ENCODE measurements at places on chromosomes 5 and 9.

- no peak for DNase-seq
Observed at GRCh38 chr5:26310415-26310814, 728.0 kb downstream of the CDH9 start.

DNA sequence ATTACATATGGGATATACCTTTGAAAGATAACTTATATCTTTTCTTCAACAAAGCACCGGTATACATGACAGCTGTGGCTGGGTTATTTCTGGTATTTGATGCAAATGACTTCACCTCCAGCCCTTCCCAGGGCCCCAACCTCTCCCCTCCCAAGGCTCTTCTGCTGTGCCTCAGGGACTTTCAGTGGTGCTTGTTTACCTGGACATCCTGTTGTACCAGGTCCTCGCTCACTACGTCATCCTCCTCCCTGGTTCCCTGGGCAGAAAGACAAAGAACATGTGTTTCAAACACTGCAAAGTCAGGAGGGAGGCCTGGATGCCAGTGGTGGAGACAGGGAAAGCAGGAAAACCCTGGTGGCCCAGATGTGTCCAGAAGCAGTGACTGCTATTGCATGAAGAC is 23.4 kb downstream of the ANXA6 start:
- no peak for DNase-seq

DNA sequence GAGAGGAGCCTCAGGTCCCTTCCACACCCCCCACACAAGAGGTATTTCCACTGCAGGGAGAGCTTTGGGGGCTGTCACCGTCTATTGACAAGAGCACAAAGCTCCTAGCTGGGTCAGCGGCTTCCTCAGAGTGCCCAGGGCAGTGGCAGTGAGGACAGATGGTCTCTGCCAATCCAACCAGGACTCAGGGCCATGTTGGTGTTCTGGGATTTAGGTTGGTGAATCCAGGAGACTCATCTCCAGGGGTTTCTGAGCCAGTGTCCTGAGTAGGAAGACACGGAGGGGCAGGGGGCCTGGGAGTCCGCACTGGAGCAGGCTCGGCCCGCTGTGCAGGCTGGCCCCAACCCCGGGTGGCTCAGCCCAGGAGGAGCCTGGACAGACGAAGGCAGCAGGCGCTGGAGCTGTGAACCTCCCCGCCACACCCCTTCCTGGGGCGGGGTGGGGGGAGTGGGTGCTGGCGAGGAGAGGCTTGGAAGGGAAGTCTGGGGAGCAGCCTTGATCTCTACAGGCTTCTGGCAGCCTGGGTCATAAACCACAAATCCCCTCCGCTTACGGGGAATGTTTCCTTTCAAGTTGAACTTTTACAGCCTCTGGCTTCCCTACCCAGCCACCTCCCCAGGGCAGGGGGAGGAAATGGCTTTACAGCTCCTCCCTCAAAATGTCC is 19.6 kb downstream of the CRB2 start:
- no peak for DNase-seq

GRCh38 chr5:94361161-94361560 is 257.2 kb downstream of the KIAA0825 start:
- DNase-seq: no peak

Measured in frontal cortex (tissue), 4 donors.